ENCODE measurements at places on chromosomes 1 and 21. TPM values are rescaled to one million over a fixed set of nuclear protein-coding genes. Genes with fewer than 3 reads are reported as not detected.

Gene ADAM30
- total RNA-seq, result not detected

Gene CDKN2C
- 81.2 TPM for total RNA-seq

DNA sequence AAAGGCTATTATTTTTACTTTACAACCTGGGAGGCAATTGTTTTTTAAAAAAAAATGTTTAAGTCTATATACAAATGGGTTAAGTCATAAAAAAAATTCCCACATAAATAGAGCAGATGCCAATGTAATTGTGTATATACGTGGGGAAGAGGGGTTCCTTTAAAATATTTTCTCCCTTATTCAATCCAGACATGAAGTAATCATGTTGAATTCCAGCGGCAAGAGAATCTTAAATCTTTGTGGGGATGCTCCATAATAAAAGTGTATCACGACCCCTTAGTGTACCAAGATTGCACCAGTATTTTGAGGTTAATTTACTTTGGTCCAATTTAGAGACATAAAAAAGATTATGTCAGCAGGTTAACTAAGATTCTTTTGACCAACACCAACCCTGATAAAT is 62.1 kb downstream of the ARID4B start:
- no peak for DNase-seq

DNA sequence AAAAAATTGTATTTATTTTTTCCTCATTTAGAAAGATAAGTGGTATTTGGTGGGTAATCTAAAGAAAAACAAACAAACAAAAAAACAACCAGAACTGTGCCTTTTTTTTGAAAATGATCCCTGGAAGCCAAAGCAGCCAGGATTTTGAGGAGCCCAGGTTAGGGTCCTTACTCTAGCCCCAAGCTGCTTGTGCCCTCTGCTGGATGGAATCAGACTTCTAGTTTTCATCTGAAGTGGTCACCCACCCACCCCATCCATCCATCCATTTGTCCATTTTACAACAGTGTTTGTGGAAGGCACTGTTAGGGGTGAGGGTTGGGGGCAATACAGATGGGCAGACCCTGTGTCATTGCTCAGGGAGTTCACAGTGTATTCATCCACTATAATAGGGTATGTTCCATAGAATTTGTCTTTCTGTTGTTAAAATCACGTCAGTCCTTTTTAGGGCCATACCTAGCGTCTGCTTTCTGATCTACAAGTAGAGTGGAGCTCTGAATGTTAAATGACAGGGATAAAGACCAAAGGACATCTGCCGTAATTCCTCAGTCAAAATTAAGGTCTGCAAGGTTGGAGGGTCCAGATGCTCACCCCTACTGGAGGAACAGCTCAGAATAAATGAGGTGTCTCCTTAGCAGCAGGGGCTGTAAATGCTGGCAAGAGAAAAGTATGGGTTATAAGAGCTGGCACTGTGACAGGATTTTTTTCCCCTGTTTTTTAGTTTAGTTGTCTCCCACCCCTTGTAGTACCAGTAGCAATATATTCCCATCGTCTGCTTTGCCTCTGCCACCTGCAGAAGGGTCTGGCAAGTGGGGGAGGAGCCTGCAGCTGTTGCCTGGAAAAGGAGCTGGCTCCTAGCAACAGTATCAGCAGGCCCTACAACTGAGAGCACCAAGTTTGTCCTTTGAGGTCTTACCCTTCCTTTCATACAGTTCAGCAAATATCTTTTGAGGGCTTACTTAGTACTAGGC is 3.2 kb downstream of the LRRC42 start:
- DNase-seq, result peak; percentile 66

DNA sequence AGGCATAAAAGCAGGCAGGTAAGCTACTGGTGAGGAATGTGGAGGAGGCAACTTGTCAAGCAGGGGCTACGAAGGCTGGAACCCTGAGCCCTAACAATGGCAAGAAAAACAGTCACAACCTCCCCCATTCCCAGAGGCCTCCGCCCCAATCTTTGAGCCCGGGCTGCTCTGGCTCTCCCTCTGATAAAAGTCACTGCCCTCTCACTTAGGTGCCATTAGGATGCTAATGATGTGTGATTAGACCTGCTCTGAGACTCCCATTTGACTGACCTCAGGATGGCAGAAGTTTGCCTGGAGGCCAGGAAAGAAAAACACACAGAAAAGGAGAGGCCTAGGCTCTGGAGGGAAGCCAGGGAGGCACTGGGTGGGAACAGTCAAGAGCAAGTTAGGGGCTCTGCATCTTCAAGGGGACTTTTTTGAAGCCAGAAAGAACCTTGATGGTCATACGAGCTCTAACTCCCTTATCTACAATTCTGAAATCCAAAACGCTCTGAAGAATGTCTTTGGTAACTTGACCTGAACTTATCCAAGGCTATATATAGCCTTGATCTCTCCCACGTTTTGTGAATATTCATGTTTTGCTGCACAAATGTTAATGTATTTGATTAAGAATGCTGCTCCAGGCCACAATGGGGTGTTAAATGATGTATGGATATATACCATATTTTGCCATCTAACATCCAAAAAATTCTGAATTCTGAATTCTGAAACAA is 98.9 kb downstream of the TRABD2B start:
- DNase-seq, result no peak

GRCh38 chr1:168148916-168149315 is 12.2 kb upstream of the GPR161 start:
- no peak for DNase-seq

Gene OR2L5
- not detected for total RNA-seq

GRCh38 chr1:231467986-231468385 is 45.9 kb upstream of the EGLN1 start:
- DNase-seq, result no peak

- no peak for DNase-seq
Measured at GRCh38 chr21:44029460-44030087, 17.5 kb downstream of the TRAPPC10 start.

DNA sequence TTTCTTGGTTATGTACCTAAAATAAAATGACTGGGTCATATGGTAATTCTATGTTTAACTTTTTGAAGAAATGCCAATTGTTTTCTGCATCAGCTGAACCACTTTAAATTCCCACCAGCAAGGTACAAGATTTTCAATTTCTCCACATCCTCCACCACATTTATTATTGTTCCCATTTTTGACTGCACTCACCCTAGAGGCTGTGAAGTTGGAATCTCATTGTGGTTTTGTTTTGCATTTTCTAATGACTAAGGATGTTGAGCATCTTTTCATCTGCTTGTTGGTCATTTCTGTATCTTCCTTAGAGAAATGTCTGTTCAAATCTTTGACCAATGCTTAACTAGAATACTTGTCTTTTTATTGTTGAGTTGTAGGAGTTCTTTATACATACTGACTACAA is 72.5 kb downstream of the ASTN1 start:
- no peak for DNase-seq

DNA sequence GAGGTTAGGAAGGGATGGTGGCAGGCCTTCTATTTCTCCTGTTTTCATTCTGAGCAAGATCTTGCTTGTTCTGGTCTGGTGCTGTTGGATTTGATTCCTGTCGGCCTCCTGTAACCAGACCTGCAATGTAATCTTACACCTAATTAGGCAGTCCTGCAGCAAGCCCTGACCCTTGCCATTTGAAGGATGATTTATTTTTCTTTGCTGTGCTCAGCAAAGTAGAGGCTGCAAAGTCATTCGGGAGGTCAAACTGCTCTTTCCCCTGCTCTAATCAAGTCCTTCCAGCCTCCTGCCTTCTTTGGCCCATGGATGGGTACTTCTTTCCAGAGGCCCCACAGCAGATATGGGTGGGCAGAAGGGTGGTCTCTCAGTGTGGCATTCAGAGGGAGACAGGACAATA is 417.7 kb upstream of the USP24 start:
- DNase-seq, result no peak

DNA sequence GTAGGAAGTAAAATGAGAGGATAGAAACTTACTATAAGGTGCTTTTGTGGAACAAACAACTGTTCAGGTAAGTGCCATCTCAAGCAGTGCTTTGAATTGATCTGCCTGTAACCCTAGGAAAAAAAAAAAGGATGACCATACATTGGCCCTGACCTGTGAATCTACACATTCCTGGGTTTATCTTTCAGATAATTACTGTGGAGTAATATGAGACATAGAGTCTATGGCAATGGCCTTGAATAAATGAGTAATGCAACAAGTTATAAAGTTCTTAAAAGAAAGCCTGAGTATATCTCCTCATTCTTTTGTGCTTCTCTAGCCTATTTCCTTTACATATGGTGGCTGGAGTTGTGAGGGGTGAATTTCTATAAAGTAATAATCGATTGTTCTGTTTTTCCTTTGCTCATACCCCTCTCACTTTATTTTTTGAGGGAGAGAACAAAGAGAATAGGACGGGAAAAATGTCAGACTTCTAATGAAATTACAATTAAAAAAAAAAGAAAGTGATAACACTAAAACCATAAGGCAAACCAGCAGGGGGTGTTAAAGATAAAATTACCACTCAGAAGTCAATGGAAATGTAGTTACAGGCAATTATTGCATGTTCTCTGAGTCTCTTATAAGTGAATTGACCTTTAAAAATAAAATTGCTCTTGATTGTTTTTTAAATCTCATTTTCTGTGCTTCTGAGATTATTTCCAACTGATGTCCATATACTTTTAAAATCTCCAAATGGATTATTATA is 12.4 kb upstream of the ATP1A1 start:
- peak; percentile 36 for DNase-seq

Gene MEX3A
- 5.3 TPM for total RNA-seq

GRCh38 chr21:35284199-35284598 is 235.1 kb upstream of the RUNX1 start:
- DNase-seq, result no peak

Gene KRTAP11-1
- total RNA-seq, result not detected

DNA sequence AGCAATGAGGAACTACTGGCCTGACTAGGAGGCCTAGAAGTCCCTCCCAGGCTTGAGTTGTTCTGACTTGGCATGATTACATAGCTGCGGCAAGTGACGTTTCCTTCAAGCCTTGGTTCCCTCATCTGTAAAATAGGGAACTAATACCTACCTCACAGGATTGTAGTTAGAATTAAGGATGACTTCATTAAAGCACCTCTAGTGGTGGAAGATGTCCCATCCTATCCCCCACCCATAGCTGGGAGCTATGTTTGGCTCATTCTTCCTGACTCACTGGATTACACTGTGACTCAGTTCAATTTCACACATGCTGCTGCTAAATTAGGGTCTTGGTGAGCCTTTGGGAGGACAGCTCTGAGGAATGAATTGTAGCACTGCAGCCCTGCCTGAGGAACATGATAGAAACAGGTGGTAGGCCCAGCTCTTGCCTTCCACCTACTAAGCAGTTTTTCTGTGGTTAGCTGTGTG is 6.0 kb upstream of the SHISA4 start:
- DNase-seq, result peak; percentile 35

DNA sequence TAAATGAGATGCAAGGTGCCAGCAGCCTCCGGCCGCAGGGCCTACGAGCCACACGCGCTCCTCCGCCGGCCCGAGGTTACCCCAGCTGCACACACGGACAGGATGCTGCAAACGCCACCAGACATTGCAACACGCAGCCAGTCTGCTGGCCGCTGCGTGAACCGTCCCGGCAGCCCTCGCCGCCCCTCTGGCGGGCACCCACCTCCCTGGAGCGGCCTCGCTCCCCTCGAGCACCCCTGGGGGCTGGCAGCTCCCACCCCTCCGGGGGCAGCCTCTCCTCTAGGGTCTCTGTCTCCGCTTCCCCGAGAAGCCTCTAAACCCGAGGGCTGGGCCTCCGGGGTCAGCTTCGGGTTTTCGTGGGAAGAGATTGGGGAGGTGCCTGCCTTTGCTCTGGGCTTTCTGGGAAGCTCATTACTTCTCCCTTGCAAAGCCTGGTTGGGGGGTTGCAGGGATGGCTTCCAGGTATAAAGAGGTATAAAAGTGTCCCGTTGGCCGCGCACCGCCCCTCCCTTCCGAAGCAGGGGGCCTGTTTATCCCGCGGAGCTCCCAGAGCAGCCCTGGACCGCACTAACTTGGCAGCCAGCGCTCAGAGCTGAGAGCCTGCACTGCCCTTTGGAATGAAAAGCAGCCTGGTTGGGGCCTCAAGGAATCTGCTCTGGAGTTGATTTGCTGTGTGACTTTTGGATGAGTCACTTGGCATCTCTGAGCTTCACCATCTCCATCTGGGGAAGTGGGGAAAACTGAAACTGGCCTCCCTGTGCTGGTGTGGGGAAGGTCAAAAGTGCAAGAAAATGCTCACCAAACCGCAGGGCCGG is 21.8 kb downstream of the DHRS3 start:
- DNase-seq, result no peak

GRCh38 chr1:83125456-83125855 is 873.5 kb downstream of the TTLL7 start:
- no peak for DNase-seq

Gene LCE2C
- total RNA-seq, result not detected

DNA sequence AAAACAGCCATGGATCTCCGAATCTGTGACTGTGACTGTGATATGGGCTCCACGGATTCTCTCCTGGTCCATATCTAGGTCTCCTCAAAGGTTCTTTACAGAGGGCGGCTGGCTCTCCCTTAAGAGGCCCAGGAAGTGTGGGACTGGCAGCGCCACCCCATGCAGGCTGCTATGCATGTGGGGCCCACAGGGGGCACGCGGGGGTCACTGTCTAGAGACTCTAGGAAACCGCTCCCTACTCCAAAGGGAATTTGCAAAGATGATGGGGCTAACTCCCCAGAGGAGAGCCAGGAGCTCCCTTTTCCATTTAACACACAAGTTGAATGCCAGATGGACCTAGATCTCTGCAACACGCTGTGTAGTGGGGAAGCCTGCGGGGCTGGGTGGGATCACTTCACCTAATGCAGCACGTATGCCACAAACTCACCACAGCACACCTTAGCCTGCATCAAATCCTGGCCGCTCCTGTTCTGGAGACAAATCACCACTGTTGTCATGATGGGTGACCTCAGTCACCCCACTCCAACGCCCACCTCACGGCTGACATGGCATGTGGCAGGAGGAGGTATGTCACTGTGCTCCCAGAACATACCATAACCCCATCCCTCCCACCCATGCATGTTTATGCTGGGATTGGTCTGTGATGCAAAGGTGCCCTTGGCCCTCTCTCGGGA is 61.7 kb downstream of the SLC45A1 start:
- DNase-seq, result no peak

- no peak for DNase-seq
Measured at GRCh38 chr1:160639652-160640051, 7.2 kb downstream of the SLAMF1 start.

- DNase-seq, result no peak
Measured at GRCh38 chr1:89800022-89800655, 20.7 kb upstream of the LRRC8D start.

DNA sequence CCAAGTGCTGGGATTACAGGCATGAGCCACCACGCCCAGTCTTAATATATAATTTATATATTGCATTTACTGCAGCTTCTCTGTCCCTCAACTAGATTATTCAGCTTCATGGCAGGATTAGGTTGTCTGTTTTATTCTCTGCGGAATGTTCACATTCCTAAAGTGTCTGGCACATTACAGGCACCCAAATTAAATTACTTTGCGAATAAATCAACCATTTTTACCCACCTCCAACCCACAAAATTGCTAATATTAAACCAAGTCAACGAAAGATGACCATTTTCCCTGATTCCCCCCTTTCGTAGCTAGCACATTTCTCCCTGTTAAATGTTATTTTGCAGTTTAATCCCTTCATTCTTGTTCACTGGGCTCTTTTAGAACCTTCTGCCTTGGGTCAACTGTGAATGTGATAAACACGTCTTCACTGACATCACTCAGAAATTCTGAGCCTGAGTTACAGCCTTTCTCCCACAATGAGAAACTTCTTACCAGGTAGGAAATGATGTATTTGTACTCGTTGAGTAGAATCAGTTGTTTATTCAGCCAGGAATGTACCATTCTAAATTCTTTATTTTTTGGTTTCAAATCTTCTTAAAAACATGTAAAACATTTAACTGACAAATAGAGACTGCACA is 35.9 kb downstream of the THAP3 start:
- DNase-seq, result no peak

All from OCI-LY7 (cell line).